ENCODE measurements at places on chromosomes 6 and 20. TPM values are rescaled to one million over a fixed set of nuclear protein-coding genes. Genes with fewer than 3 reads are reported as not detected.

CALHM4 gene
- total RNA-seq: not detected

RIMS4 gene
- 0.05 TPM for total RNA-seq

MOG gene
- not detected for total RNA-seq

- no peak overlapping the region for H3K4me3 ChIP-seq
- H3K27ac ChIP-seq: no peak overlapping the region
- H3K36me3 ChIP-seq: no peaks in the 10 kb centered on the region
- H3K4me1 ChIP-seq: no peaks in the 10 kb centered on the region
These were observed 138.8 kb downstream of the HIVEP1 start for GRCh38 chr6:12150812-12151432.

- H3K27ac ChIP-seq: no peak overlapping the region
- H3K4me3 ChIP-seq: no peak overlapping the region
- no peaks in the 10 kb centered on the region for H3K36me3 ChIP-seq
- DNase-seq: no peak
- no peaks in the 10 kb centered on the region for H3K27me3 ChIP-seq
These were observed 32.3 kb downstream of the GMDS start for GRCh38 chr6:2213086-2213485.

GRCh38 chr6:53892707-53893106, 97.9 kb downstream of the LRRC1 start:
- no peak overlapping the region for H3K27ac ChIP-seq
- H3K4me3 ChIP-seq: no peak overlapping the region
- DNase-seq: no peak
- no peaks in the 10 kb centered on the region for H3K36me3 ChIP-seq
- H3K27me3 ChIP-seq: no peaks in the 10 kb centered on the region

GRCh38 chr6:150159757-150160156, 16.9 kb downstream of the PPP1R14C start:
- H3K4me1 ChIP-seq: no peaks in the 10 kb centered on the region
- no peak overlapping the region for H3K4me3 ChIP-seq
- no peak overlapping the region for H3K27ac ChIP-seq
- DNase-seq: no peak
- H3K36me3 ChIP-seq: no peaks in the 10 kb centered on the region

- H3K27ac ChIP-seq: no peak overlapping the region
- no peak overlapping the region for H3K4me3 ChIP-seq
- no peaks in the 10 kb centered on the region for H3K4me1 ChIP-seq
- DNase-seq: no peak
These were observed 135.7 kb downstream of the SYNDIG1 start for GRCh38 chr20:24604966-24605665.

- H3K4me3 ChIP-seq: no peak overlapping the region
- no peak for DNase-seq
- H3K36me3 ChIP-seq: no peaks in the 10 kb centered on the region
- H3K27ac ChIP-seq: no peak overlapping the region
- H3K27me3 ChIP-seq: no peaks in the 10 kb centered on the region
- H3K4me1 ChIP-seq: no peaks in the 10 kb centered on the region
These were observed 450.1 kb downstream of the COL12A1 start for GRCh38 chr6:74755778-74756177.

DNA sequence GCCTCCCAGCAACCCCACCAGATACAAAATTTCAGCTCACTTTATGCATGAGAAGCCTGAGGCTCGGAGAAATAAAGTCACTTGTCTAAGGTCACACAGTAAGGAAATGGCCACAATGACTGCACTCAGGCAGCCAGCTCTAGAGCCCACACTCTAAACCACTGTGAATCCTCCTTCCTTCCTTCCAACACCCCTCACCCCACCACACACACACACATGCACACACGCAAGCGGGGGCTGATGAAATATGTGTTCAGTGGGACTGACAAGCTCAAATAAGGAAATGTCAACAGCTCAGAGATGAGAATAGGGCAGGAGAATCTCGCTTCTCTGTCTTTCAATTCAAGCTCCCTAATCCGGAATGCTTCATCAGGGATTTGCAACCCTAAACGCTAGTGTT, 6.0 kb upstream of the BPIFA1 start:
- no peak overlapping the region for H3K4me3 ChIP-seq
- peaks cover 72% of the 10 kb centered on the region for H3K27me3 ChIP-seq
- no peaks in the 10 kb centered on the region for H3K4me1 ChIP-seq
- no peak overlapping the region for H3K27ac ChIP-seq

DNA sequence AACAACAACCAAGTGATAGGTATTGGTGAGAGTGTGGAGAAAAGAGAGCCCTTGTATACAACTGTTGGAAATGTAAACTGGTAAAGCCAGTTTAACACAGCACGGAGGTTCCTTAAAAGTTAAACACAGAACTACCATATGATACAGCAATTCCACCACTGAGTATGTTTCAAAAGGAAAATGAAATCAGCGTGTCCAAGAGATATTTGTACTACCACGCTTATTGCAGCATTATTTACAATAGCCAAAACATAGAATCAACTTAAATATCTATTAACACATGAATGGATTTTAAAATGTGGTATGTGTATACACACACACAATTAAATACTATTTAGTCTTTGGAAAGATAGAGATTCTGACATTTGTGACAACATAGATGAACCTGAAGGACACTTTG, 1.1 kb downstream of the PTCHD4 start:
- peak overlapping the region; percentile 0 for H3K27ac ChIP-seq
- H3K27me3 ChIP-seq: no peaks in the 10 kb centered on the region
- H3K4me3 ChIP-seq: peak overlapping the region; percentile 4

DNA sequence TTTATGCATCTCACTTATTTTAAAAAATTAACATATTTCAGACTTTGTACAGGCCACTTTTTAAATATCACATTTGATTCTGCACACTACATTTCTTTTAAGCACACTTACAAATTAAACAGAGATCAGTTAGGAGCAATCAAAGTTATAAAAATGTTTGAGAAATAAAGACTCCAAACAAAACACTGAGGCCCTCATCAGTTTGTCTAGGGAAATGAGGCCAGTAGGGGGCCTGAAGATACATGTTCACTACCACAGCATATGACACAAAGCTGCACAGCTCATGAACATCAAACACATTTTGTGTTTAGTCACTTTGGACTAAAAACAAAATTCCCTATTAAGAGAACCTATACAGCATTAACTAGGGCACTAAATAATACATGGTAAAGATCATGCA, 180.5 kb downstream of the PDE7B start:
- DNase-seq: peak; percentile 6
- no peaks in the 10 kb centered on the region for H3K4me1 ChIP-seq
- no peaks in the 10 kb centered on the region for H3K36me3 ChIP-seq
- H3K4me3 ChIP-seq: no peak overlapping the region
- no peak overlapping the region for H3K27ac ChIP-seq

All from HCT116 (cell line).